ENCODE measurements at places on chromosomes 1 and 21. TPM values are rescaled to one million over a fixed set of nuclear protein-coding genes. Genes with fewer than 3 reads are reported as not detected.

- no peak for DNase-seq
These were observed 335.3 kb upstream of the BRINP3 start for GRCh38 chr1:190812996-190813395.

GRCh38 chr1:215287362-215287761, 204.8 kb downstream of the KCNK2 start:
- DNase-seq = no peak

- no peak for DNase-seq
These were observed 64.1 kb upstream of the WDR26 start for GRCh38 chr1:224498574-224499170.

DNA sequence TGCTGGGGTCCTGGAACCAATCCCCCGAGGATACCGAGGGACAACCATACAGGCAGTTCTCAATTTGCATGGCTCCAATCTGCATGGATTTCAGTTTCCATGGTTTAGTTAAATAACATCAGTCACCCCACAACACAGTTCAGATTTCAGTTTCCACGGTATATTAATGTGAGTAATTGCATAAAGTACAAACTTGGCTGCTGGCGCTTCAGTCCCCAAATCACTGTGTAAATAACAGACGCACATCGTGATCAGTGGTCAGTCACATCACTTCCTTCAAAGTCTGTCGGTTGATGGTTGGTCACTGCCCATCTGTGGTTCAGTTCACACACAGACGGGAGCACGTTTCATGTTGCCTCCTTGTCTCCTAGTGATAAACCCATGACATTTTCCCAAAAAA, 66.4 kb upstream of the LPGAT1 start:
- no peak for DNase-seq

GRCh38 chr1:171852272-171852671, 11.0 kb downstream of the DNM3 start:
- no peak for DNase-seq

DNA sequence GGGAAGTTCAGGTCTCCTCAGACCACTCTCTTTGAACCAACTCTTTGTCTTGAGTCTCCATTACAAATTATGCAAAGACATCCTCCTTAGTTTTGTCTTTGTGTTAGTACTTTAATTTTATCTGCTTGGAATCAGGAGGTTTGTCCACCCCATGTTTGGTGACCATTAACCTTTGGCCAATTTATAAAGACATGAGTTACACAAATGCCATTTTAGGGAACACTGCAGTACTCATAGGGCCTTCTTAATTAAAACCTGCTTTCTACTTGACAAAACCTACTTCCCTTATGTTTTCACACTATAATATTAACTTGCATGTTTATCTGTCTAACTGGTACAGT, 7.9 kb upstream of the CDC73 start:
- DNase-seq = no peak

DNA sequence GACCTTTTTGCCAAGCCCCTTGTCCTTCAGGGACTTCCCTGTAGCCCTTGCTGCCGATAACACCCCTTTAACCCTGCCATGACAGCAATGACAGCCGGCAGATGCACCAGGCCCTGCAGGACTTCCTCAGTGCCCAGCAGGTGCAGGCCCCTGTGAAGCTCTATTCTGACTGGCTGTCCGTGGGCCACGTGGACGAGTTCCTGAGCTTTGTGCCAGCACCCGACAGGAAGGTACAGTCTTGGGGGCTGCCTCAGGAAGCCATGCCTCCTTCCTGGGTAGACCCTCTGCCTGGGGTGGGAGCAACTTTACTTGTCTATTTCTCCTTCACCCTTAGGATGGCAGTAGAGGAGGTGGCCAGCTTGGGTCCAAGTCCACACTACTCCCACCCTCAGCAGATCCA, 16.1 kb upstream of the PADI6 start:
- no peak for DNase-seq

DNA sequence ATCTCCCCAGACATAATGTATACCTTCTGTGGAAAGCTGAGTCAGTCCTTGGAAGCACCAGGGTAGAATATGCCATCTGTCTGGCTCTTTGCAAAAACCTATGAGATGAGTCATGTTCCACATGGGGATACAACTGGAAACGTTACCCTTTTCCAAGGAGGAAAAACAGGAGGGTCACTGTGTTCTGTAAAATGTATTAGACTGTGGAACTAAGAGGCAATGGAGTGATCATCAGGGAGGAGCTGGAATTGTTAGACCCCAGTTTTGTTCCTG, 16.1 kb upstream of the PSMD4 start:
- no peak for DNase-seq

The DIO1 gene
- not detected for total RNA-seq

The MEX3A gene
- 0.24 TPM for total RNA-seq

Data from cardiac septum (tissue), 1 donor.